ENCODE measurements at places on chromosomes 2 and 18.

- no peak for DNase-seq
Observed at GRCh38 chr2:56177420-56178220, 6.2 kb upstream of the CCDC85A start.

GRCh38 chr2:187715590-187715989, 161.4 kb upstream of the TFPI start:
- no peak for DNase-seq

DNA sequence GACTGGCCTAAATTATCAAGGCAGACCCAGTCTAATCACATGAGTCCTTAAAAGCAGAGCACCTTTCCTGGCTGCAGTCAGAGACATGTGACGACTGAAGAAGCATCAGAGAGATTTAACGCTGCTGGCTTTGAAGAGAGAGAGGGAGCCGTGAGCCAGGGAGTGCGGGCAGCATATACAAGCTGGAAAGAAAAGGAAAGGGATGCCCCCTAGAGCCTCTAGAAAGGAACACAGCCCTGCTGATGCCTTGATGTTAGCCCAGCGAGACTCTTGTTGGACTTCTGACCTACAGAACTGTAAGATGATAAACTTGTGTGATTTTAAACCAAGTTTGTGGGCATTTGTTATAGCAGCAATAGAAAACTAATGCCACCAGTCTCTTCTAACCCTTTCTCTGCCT, 58.1 kb downstream of the HEATR5B start:
- DNase-seq: no peak

- no peak for DNase-seq
Observed at GRCh38 chr2:138948070-138948539, 167.9 kb upstream of the NXPH2 start.

DNA sequence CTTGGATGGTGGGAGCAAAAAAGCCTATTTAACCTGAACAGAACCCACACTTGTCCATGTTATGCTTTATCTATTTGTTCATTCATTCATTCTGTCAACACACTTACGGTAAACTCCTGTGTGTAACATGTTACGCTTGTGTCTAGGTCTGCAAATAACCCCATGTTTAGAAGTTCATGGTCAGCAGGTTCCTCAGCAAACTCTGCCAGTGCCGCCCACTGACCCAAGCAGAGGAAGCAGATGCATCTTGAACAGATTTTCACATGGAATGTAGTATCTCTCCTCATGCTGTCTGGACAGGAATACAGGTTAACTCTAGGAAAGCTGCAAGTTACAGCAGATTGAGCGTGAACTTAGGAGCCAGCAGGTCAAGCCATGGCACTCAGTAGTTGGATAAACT, 213.7 kb upstream of the COPS8 start:
- DNase-seq: no peak

DNA sequence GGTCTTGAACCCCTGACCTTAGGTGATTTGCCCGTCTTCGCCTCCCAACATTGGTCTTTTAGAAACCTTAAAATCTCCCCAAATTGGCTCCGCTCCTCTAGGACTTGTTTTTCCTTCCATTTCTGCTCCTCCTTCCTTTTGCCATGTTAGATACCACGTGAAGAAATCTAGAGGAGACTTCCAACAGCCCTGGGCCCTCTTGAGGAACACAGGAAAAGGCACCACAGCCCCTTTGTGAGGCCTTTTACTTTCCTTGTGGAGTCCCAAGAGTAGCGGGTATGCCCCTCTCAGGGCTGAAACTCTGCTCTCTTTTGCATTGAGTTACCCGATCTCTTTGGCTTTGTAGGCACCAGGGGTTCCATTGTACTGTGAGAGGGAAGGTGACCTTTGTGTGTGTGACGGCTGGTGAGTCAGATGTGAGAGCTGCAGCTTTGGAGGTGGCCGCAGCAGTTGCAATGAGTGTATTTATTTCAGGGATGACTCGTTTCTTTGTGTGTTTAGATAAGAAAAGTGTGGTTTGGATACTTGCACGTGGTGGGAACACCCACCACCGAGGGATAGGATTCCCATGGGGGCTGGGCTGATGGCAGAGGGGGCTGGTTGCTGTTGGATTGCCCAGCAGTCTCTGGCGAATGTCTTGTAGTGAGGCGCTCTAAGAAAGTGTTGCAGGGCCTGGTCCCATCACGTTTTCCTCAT, 218.4 kb upstream of the HS6ST1 start:
- DNase-seq: no peak

Measured in NCI-H2171 treated with DMSO at 0.1 percent for 48 hours (cell line).